Umbilical cord (tissue), 2 donors: ENCODE measurements at places on chromosomes 3 and 15. TPM values are rescaled to one million over a fixed set of nuclear protein-coding genes. Genes with fewer than 3 reads are reported as not detected.

The SI gene
- 0.24 TPM for total RNA-seq

The SERF2 gene
- total RNA-seq, result 301 TPM

The AADAC gene
- not detected for total RNA-seq

The ALDH1A2 gene
- 8.4 TPM for total RNA-seq

The CLDN11 gene
- 1.7 TPM for total RNA-seq

The FAM131A gene
- 13.2 TPM for total RNA-seq

The EIF4E3 gene
- 6.7 TPM for total RNA-seq

The WDR5B gene
- 6.0 TPM for total RNA-seq

The RTP4 gene
- 0.72 TPM for total RNA-seq

The CCDC39 gene
- not detected for total RNA-seq

The GPR27 gene
- 1.2 TPM for total RNA-seq

The NOX5 gene
- total RNA-seq, result 1.2 TPM

The NEK10 gene
- total RNA-seq, result 4.6 TPM

The CCNL1 gene
- 505 TPM for total RNA-seq

The CLSTN2 gene
- 8.9 TPM for total RNA-seq

The PTPN9 gene
- total RNA-seq, result 17.8 TPM

The CPLX3 gene
- 0.72 TPM for total RNA-seq

The TRAIP gene
- total RNA-seq, result not detected

The SCN11A gene
- 2.2 TPM for total RNA-seq

The FANCI gene
- total RNA-seq, result 6.7 TPM

The CLEC3B gene
- total RNA-seq, result 18.3 TPM

The KBTBD8 gene
- 8.9 TPM for total RNA-seq

The MIX23 gene
- total RNA-seq, result 6.5 TPM
